Right lobe of liver (tissue), 6 donors: ENCODE measurements at places on chromosomes 16 and 17. TPM values are rescaled to one million over a fixed set of nuclear protein-coding genes. Genes with fewer than 3 reads are reported as not detected.

DNA sequence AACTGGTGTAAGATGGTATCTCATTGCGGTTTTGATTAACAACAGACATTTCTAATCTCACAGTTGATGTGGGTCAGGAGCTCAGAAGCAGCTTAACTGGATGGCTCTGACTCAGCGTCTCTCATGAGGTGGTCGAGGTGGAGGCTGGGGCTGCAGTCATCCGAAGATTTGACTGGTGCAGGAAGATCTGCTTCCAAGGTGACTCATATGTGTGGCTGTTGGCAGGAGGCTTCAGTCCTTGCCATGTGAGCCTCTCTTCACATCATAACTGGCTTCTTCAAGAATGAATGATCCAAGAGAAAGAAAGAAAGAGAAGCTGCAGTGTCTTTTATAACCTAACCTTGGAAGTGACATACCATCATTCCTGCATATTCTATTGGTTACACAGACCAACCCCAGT is 376.1 kb downstream of the SEC14L1 start:
- no peak for DNase-seq

- no peak for DNase-seq
Observed at GRCh38 chr16:67268136-67268579, 11.2 kb upstream of the PLEKHG4 start.

Gene SMIM36
- not detected for total RNA-seq

Gene AANAT
- not detected for total RNA-seq

- no peak for DNase-seq
Observed at GRCh38 chr16:82400046-82400445, 226.7 kb upstream of the CDH13 start.

Gene NEUROD2
- total RNA-seq: not detected

DNA sequence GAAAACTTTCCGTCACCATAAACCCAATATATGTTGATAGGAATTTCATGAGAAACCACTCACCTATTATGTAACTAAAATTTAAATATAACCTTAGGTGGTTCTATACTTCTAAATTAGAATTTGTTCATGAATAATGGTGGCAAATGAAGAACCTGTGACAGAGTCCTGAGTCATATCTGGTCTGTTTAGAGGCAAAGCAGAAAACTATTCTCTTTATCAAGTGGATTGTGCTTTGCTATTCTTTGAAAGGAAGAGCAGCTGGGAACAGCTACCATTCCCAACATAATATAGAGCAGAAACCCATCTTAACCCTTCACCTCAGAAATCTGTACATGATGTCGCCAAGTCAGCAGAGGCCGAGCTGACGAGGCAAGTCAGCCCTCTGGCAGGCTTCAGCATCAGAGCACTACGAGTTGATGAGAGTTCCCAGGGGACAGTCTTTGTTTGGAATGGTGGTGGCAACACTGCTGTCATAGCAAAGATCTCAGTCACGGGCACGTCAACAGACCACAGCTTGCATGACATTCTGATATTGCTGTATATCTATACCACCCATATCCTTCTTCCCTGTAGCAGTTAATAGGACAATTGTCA is 631.9 kb upstream of the CA10 start:
- no peak for DNase-seq

DNA sequence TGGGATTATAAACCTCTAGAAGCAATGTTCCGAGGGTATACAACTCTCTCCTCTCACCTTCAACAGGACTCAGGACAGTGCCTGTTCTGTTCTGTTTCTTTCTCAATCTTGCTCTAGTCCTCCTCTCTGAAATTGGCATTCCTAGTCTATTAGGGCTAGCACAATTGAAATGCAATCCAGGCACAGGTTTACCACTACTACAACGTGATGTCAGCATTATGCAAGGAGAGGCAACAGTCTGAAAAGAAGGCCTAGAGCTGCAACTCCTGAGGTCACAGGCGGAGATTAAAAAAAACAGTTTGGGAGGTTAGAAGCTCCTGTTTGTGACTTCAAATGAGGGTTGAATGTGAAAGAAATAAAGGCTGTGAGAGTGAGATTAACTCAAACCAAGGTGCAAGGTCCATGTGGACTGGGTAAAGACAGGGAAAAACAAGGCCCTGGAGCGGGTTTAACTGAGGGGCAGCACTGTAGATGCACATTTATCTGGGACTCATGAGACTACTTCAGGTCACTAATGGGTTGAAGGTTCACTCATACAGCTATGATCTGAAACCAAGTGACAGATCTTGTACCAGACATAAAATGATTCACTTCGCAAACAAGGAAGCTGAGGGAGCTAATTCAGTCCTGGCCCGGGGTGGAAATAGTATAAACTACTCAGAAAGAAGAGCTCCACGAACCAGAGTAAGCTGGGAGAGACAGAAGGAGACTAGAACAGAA is 16.8 kb downstream of the AMFR start:
- DNase-seq: no peak

DNA sequence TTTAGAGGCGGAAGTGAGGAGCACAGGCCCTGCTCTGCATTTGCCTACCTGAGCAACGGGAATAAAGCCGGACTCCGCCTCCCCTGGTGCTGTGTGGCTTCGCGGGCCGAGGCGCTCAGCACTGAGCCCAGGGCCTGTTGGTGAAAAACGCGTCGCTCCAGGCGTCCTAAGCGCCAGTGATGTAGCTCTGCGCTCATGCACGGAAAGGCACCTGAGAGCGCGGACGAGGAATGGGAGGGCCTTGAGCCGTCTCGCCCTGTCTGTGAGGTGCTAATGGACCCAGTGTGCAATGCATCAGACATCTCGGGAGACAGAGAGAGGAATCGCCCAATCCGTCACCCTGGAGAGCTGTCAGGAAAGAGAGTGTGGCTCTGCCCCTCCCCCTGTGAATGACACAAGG is 17.2 kb upstream of the ATP2A3 start:
- DNase-seq: peak; percentile 39

- DNase-seq: no peak
Observed at GRCh38 chr17:21268596-21269188, 15.5 kb upstream of the NATD1 start.

DNA sequence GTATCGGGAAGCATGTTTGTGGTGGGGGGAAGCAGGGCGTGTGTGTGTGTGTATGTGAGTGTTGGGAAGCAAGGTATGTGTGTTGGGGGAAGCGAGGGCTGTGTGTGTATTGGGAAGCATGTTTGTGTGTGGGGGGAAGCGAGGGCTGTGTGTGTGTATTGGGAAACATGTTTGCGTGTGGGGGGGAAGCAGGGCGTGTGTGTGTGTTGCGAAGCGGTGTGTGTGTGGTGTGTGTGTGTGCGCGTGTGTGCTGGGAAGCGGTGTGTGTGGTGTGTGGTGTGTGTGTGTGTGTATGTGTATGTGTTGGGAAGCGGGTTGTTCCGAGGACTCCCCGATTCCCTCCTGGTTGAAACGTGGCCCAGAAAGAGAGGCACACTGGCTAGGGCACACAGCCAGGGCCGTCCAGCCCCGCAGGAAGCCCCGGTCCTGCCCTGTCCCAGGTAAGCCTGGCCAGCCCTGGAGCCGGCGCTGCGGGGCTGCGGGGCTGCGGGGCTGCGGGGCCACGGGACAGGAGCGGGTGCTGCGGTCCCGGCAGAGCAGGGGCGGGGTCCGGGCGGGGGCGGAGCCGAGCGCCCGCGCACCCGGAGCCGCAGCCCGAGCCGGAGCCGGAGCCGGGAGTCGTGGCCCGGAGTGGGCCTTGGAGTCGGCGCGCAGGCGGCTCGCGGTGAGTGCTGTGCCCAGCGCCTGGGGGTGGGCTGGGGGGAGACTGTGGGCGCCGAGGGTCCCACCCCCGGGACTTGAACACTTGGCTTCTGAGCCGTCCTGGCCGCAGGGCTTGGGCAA is at the start of gene NOD2:
NOD2 (plus strand) TSS at position 608 of the 783 bp plus-strand sequence. CDS start 5,890 bp downstream, outside the sequence.
- DNase-seq: peak; percentile 53

Gene TBC1D26
- not detected for total RNA-seq
